Heart left ventricle (tissue), 16 donors: ENCODE measurements at places on chromosomes 11 and 22. TPM values are rescaled to one million over a fixed set of nuclear protein-coding genes. Genes with fewer than 3 reads are reported as not detected.

DNA sequence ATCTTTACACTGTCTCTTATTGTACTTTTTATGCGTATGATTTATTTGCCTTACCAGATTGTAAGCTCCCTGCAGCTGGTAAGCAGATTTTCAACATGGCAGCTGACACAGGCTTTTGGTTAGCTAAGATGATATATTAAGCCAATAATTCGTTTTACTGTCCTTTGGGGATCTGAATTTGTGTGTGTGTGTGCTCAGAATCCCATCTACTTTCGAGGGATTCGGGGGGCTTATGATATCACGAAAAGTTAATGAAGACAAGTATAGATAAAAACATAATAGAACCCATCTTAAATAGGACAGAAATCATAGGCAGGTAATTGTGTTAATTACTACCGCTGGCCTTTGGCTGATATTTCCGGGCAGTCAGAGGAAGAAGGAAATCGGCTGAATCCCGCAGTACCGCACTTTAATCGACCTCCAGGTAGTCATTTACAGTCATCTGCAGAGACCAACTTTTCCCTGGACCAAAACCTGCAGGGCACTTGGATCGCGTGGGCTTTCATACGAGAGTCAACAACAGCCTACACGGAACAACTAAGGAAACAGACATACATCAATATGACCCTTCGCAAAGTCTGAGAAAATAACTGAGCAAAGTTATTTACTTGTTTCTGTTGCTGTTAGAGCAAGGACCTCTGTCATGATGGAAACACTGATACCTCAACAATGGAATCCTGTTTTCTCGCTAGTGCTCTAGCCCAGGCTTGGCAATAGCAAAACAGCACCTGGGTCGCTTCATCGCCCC, 802 bp downstream of the KBTBD3 start:
- DNase-seq: no peak

GRCh38 chr11:17020831-17021230, 6.6 kb upstream of the PLEKHA7 start:
- no peak for DNase-seq

Gene OR10G8
- polyA plus RNA-seq: not detected

DNA sequence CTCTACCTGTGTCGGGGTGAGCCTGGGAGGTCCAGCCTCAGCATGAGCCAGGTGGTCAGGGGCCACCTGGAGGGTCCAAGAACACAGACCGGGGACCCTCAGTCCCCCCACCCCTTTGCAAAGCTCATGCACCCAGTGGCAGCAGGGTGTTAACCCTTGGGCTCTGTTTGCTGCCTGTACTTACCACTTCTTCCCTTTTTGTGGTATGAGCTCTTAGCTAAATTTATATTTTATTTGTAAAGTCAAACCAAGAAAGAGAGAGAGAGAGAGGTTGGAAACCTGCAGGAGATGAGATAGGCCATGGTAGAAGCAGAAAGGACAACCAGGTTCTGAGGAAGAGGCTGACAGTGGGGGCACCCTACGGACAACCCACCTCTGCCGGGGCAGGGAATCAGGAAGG, 29.9 kb downstream of the IL10RA start:
- DNase-seq: no peak

Gene HTR3A
- polyA plus RNA-seq: not detected

DNA sequence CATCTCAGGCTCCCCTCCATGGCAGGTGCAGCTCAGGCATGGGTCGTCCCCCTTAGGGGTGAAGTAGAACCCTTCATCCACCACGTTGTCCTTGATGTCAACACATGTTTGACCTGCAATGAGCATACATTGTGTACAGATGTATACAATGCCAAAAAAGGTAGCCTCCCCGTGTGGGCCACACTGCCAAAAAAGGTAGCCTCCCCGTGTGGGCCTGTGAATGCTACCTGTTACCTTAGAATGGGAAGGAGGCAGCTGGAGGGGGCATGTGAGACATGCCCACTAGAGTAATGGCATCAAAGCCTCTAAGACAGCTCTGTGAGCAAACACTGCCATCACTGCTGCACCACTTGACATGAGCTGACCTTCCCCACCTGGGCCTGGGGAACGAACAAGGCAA, 73.7 kb downstream of the DGCR2 start:
- no peak for DNase-seq

- no peak for DNase-seq
These were observed 100.7 kb downstream of the CELSR1 start for GRCh38 chr22:46436595-46437175.
